GM12892 (cell line): ENCODE measurements at places on chromosomes 2 and 18.

- DNase-seq: no peak
Measured at GRCh38 chr2:181682026-181682789, 1.9 kb upstream of the NEUROD1 start.

DNA sequence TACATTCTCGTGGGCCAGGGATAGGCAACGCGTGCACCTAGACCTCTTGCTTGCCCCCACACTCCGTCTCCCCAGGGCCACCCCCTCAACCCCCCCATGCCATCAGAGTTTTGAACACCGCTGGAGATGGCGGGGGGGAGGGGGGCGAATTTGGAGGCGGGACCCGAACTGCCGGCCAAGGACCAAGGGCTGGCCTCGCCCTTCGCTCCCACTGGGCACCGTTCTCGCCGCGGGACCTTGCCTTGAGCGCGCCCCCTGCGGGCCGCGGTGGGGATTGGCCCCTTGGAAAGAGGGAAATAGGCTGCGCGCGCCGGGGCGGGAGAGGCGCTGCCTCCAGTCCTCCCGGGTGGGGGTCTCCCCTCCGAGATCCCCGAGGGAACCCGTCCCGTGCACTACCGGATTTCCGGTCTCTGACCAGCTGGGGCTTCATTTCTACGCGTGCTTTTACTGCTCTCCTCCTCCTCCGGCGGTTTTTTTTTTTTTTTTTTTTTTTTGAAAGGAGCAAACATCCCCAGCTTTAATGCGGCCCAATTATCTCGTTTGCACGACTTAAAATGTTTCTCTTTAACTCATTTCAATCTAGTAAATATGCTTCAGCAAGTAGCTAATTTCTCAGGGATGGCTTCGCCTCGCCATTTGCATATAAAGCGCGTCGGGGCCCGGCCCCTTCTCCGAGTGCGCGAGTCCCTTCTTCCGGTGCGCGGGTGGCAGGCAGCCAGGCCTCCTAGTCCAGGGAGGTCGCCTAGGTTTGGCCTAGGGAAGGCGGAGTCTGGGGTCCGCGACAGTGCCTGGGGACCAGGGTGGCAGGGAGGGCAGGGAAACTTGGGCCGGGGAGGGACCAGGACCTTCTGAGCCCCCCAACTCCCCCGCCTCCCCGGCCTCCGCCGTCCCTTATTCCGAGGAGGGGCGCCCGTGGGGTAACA is 10.0 kb upstream of the GBX2 start:
- no peak for DNase-seq

- no peak for DNase-seq
Measured at GRCh38 chr2:200186002-200186401, 120.5 kb upstream of the SPATS2L start.

DNA sequence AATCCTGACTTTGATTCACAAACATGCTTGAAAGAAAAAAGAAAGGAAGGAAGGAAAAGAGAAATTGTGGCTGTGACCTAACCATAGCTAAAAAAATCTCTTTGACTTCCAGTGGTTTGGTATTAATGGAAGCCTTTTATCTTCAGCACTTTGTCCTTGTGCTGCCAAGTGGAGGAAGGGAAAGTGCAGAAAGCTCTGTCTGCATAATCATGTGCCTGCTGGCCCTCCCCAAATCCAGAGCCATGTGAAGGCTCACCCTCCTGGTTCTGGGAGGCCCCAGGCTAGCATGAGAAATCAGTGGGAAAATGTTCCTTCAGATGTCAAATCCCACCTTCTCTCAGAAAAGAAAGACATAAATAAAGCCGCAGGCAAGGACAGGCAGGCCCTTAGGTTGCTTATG is 48.3 kb upstream of the BMPR2 start:
- DNase-seq: no peak

DNA sequence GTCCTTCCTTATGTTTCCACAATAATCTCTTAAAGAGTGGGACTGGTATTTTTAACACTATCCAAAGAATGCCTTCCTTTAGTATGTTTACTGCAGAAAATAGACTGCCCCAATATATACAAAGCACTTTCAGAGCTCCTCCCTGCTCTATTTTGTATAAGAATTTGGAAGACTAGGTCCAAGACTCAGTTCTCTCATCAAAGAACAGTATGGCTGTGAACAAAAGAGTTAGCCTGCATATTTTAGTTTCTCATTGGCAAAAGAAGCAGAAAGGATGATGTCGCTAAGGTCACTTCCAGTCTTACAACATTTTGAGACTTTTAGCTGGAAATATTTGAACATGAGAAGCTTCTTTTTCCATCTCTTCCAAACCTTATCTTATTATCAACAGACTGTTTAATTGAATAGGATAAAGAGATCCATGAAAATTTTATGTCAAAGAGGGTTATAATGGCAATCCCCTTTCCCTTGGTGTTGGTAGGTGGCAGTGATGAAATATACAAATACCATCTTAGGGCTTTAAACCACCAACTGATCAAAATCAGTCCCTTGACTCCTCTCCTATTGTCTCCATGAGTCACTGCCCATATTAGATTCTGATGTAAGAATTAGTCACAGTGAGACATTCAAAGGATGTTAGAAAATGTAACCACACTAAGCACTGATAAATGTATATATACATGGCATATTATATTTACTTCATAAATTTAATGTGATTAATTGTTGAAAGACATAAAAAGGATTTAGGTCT is 266.9 kb upstream of the DSEL start:
- no peak for DNase-seq

DNA sequence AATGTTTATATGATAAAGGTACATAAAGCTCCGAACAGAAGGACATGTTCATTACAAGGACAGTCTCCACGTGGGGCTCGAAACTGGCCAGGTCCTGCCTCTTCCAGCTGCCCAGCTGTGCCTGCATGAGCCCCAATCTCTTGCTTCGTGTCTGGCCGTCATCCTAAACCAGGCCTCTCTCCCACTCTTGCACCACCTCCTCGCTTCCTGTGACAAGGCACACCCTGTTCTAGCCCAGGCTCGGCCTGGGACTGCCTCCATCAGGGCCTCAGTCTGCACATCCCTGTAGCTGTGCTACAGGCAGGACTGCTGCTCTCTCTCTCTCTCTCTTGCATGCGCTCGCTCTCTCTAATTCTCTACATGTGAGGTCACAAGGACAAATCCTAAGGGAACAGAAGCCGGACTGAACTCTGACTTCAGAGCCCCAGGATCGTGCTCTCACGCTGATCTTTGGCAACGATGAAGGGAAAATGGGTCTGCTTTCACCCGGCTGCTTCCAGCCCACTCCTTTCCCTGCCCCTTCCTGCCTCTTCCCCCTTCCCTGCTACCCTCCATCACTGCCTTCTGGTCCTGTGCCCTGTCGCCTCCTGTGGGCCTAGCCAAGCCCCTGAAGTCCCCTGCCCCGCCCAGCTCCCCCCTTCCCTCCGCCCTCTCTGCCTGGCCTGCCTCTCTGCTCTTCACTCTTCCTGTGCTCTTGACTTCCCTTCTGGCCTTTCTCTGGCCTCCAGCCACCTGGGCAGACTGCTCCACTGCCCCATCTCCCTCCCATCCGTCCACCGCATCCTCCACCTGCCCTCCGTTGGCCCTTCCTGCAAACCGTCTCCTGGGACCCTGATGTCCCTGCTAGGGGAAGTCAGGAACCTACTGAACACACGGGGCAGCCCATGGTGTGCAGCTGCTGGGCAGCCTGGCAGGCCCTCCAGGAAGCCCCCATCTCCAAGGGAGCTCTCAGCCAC is 7.8 kb upstream of the GPR55 start:
- no peak for DNase-seq

DNA sequence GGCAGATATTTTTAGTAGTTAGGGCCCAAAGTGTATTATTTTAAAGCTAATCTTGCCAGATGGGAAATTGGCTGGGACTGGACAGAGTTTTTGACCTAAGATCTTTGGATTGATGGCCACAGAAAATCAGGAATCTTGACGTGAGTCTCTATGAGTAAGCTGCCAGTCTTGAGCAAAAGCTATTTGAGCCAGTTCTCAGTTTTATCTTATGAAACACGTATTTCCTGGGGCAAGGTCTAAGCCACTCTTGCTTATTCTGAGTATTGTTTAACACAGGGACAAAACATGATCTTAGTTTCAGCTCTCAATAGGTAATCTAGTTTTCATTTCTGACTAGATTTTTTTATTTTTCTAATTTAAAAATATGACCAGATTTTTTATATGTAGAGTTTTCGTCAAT is 329.4 kb downstream of the CNTNAP5 start:
- no peak for DNase-seq

GRCh38 chr2:96498021-96498431 is 7.1 kb downstream of the NEURL3 start:
- DNase-seq: no peak

DNA sequence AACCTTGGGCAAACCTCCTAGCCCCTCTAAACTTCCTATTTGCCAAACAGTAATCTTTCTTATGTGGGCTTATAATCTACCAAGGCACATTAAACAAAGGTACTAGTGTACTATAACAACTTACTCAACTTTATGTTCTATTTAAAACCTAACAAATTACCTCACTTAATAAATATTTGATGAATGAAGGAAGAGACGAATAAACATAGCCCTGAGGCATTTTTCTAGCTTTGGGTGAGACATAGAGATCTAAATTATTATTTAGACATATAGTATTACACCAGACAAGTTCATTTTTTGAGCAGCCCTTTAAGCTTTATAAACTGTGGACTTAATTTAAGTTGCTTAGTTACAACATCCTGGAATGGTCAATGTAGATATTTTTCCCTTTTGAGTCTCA is 104.6 kb downstream of the UNC80 start:
- no peak for DNase-seq

DNA sequence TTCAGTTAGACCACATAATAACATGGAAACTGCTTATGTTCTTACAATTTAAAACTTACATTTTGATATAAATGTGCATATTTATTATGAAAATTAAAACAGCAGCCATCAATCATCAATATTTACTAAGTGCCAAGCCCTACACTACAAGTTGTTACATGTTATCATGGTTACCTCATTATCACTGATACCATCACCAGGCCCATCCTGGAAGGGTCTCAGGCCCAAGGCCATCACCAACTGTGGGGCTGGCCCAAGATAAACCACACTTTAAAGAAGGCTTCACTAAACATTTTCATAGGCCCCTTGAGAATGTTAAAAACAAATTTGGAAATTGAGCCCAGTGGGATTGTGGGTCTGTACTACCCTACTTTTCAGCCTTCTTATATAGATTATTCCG is 6.4 kb downstream of the ITSN2 start:
- no peak for DNase-seq

DNA sequence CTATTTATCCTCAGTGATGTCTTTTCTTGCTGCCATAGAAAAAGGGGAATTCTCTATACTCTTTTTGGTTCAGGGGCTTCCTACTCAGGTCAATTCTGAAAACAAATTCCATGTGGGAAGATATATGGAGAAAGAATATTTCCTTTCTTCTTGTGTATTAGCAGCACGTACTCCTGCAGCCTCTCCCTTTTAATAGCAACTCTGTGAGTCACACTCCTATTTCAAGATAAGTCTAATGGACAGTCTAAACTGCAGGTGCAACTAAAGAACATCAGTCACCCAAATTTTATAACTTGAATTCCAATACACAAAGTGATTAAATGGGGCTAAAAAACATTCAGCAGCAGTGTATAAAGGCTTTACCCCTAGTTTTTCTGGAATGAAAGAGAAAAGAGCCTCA is 942.2 kb downstream of the CNTNAP5 start:
- DNase-seq: no peak

- DNase-seq: no peak
Measured at GRCh38 chr2:175468431-175469098, 287.1 kb upstream of the ATP5MC3 start.

DNA sequence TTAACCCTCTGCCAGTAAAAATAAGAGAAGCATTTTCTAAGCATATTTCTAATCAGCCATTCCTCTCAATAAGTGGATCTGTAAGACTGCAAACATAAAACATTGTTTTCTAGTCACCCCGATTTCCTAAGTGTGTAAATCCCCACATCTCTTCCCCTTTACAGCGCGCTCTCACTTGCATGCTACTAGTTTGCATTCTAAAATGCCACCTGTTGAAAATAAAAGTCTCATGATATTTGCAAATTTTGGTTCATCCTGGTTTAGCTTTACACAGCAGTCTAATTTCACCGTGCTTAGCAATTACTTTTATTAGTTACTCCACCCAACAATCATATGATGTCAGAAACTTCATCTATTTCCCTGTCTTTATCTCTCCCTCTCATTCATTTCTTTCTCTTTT is 1230.7 kb upstream of the ZEB2 start:
- no peak for DNase-seq

DNA sequence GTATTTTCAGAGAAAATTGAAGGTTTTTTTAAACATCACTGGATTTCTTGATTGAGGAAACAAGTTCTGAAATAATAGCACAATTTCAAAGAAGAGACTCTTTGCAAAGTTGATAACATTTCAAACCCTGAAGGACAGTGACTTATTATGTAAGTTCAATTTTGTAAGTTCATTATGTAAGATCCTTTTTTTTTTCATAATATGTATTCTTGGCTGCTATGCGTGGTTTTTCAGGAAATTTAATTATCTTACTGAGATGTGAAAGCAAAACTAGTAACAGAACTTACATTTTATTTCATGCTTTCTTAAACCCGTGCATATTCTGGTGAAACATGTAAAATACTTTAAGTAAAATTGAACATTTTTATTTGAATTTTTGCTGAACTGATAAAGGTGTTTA is 65.4 kb downstream of the RIF1 start:
- DNase-seq: no peak

GRCh38 chr2:204321910-204322751 is 223.1 kb upstream of the PARD3B start:
- DNase-seq: no peak

GRCh38 chr2:218180467-218181114 is 13.8 kb upstream of the CXCR1 start:
- no peak for DNase-seq

DNA sequence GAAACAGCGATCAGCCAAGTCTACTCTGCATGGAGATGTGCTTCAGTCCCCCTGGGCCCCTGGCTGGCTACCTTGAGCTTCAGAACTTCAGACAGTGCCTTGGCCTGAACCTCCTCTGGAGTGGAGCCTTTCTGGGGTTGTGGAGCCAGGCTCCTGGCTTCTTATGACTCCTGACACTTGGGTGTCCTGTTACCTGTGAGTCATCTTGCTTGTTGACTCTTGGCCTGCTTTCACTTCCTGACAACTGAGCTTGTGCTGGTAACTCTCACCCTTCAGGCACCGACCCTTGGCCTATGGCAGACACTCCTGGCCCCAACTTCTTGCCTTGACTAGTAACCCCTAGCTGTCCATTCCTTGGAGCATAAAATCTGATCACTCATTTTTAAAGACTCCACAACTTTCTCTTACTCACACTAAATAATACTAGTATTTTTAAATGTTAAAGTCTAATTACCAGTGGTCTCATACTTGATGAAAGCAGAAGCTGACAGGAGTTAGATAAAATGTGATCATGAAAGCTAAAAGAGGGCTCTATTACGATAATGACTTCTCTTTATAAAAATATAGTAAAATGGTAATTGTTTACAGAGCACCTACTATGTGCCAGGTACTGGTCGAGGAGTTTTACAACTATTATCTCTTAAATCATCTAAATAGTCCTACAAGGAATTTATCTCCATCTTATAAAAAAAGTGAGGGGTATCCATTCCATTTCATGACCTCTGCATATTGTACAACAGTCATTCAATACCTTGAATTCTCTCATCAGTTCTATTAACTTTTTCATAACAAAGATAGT is 46.3 kb upstream of the VIT start:
- DNase-seq: peak; percentile 10

GRCh38 chr18:79471046-79471445 is 75.3 kb downstream of the NFATC1 start:
- no peak for DNase-seq
